ENCODE measurements at places on chromosomes 12 and 14.
A peak's percentile ranks its signal among the peaks of the same experiment; 100 is the strongest.

DNA sequence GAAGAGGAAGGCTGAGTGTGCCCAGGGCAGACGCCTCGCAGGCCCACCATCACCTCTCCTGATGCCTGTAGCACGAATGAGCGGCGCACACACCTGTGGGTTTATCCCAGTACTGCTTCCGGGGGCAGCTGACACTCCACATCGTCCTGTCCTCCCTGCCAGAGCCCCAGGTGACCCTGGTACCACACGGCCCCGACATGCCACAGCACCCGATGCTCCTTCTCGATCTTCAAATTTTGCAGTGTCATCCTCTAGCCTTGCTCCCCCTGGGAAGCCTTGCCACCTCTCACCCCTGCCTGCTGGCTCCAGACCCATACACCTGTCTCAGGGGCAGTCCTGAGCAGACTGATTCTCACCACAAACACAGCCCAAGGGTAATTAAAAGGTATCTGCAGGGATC, 40.6 kb downstream of the ANO2 start:
- no peak for DNase-seq

GRCh38 chr14:104681689-104682074, 7.7 kb upstream of the INF2 start:
- DNase-seq: no peak

DNA sequence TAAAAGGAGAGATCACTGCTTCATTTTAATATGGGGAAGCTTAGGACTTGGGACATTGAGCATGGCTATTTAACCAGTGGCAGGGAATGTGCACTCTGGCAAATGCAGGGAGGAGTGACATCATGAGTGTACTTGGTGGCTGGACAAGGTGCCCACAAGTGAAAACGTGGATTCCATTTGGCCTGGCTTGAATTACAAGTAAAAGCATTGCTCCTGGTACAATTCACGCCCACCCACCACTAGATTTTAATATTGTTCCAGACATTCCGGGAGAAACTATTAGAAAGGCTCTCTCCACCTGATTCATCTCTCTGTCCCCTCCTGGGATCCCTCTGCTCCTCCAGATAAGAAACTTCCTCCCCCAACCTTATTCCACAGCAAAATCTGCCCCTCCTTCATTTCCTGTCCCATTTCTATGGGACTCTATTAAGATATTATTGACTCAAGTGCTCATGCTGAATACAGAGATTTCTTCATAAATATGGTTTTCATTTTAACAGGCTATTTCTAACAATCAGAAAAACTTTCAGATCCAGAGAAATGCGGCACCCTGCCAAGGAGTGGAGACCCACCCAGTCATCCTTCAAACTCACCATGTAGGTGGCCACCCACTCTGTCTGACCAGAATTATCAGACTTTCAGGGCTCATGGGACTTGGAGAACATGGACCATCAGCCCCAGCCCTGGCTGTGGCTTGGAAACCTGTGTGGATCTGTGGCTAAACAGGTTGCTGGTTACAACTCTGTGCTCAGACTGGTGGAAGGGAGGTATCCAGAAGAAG, 43.2 kb downstream of the SSPN start:
- DNase-seq: no peak

GRCh38 chr12:2531371-2531770, 263.4 kb upstream of the FKBP4 start:
- DNase-seq: no peak

DNA sequence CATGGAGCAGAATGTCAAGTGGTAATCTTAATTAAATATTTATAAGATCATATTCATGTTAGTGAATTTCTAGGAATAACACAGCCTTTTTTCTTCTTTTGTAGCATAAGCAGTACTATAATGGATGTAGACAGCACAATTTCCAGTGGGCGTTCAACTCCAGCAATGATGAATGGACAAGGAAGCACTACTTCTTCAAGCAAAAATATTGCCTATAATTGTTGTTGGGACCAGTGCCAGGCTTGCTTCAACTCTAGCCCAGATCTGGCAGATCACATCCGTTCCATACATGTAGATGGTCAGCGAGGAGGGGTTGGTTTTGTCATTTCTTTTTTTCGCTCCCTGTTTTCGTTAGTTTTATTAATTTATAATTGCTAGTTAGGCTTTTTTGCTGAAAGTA, 23.1 kb downstream of the AEBP2 start:
- no peak for DNase-seq

- DNase-seq: no peak
Measured at GRCh38 chr14:41663473-41663850, 56.8 kb downstream of the LRFN5 start.

- no peak for DNase-seq
Measured at GRCh38 chr12:94790825-94791224, 140.5 kb upstream of the TMCC3 start.

DNA sequence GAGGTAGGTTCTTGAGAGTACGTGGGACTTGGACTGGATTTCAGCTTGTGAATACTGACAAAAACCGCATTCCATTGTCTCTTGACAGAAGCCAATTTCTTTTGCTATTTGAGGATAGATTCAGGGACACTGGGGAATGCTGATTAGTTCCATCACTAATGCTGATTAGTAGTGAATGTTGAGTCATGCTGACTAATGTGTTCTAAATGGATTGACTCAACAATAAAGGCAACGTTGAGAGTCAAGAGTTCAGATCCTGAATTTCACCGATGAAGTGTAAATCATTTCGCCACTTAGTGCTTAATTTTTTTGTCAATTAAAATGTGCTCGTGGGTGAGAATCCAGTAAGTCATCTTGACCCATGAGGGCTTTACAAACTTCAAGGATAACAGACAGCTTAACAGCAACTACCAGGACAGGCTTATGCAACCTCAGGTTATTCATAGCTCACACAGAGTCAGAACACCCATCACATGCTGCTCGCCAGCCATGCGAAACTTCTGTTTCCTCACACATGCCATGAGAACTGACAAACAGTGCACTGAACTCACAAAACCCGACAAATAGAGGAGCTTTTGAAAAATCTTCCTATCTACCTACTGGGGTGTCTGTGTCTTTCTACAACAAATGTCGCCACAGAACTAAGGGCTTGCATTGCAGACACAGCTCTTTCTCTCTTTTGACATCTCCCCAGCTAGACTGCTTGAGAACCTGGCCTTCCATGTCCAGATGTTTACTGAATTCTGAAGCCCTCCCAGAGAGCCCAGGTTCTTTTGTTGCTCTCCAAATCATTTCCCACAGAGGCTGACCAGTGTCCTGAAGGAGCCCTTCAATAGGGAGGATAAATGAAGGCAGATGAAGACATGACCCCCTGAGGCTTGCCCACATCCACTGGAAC, 316.4 kb downstream of the ZFP36L1 start:
- DNase-seq: peak; percentile 8

GRCh38 chr14:34340025-34340625, 121.9 kb downstream of the SPTSSA start:
- DNase-seq: no peak

DNA sequence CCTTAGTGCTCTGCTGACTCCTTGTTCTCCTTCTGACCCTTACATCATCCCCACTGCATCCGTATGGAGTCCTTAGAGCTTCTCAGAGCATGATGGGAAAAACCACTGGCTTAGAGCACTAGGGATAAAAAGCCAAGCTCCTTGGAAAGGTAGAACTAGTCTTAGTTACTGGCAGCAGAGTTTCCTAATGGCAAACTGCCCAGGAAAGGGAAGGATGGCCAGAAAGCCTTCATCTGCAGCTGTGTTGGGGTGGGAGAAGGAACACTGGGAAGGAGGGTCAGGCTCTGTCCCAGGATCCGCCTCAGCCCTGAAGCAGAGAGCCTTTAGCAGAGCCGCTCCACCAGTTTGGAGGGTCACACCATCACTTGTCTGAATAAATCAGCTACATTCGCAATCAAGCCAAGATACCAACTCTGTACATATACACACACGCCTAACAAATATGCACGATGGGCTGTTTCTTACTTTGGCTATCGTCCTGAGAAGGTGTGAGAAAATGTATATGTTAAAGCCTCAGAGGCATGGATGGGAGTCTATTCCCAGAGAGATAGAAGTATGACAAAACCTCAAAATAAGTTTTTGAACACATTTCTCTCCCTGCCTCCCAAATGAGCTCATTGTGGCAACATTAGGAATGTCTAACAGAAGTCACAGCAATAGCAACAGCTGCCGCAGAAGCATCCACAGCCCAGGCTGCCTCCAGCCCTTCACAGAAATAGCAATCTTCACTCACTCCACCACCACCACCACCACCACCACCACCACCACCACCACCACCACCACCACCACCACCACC, 18.6 kb upstream of the GALNT8 start:
- DNase-seq: no peak

DNA sequence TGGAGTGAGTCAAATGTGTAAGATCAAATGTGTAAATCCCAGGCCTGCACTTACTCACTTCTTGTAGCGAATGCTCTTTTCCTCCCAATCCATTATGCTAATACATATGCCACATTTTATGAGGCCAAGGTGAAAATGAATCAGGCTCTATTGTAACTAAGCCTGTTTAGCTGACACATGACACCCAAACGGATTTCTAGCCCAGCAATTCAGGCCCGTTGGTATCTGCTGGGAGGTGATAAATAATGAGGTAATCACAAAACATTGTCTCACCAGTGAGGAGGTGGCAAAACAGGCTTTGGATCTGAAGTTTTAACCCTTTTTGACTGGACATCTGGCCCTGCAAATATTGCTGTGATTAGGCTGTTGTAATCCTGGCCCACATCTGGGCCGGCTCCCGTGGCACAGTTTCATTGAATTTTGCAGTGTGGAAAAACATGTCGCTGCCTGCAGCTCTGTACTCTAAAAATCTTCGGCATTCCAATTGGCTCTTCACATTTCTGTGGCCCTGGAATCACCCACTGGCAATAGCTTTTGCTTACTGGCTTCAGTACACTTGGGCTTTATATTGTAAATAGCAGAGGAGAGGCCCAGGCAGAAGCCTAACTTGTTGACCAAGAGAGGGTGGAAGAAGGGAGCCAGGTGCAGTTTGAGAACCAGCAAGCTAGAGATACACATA, 106.1 kb downstream of the PAX9 start:
- DNase-seq: no peak

- DNase-seq: no peak
Measured at GRCh38 chr14:61171727-61172126, 109.4 kb downstream of the TMEM30B start.

DNA sequence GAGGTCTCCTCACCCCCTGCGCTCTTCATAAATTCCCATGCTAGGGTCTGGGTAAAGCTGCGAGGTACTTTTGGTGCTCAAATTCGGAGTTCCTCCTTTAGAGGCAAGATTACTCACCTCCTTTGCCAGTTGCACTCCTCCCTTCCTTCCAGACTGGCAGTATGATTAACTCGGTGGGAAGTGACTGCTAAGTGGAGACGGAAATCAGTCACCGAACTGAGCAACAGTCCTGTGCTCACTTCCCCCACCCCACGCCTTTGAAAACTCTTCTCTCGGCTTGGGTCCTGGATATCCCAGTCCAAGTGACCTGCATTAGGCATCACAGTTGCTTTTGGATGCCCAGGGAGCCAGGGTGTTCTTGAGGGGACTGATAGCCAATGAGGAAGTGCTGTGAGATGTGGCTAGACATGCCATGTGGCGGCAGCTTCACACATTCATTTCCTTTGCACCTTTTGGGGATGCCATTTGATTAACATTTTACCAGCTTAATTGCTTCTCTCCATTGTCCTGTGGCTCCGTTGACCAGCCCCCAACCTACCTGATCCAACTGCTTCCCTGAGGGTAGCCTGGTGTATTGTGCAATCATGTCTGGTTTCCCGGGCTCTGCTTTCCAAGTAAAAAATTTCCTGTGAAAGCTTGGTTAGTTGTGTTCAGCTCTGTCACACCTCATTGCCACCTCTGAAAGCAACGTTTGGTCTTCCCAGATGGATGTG, 840 bp downstream of the PNP start:
- peak; percentile 88 for DNase-seq

- peak; percentile 66 for DNase-seq
Measured at GRCh38 chr12:53499266-53500141, at the start of gene MAP3K12. Gene MAP3K12 (minus strand): TSS chr12:53499458. CDS start chr12:53487391, 12,067 bp downstream.

DNA sequence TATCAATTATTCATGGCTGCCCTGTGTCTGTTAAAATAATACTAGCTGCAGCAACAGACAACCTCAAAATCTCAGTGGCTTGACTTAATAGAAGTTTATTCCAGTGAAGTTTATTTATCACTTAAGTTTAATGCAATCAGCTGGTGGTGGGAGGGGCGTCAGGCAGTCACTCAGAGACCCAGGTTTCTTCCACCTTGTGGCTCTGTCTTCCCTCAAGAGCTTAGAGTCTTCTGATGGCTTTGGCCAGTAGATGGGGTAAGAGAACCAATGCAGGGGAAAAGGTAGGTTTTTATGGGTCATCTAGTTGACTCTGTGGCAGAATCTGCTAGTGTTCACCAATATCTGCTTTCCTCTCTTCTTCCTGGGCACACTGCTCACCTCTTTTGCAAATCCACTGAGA, 668.9 kb downstream of the AACS start:
- peak; percentile 24 for DNase-seq

- peak; percentile 63 for DNase-seq
Measured at GRCh38 chr12:54526812-54527630, 22.4 kb upstream of the PDE1B start.

DNA sequence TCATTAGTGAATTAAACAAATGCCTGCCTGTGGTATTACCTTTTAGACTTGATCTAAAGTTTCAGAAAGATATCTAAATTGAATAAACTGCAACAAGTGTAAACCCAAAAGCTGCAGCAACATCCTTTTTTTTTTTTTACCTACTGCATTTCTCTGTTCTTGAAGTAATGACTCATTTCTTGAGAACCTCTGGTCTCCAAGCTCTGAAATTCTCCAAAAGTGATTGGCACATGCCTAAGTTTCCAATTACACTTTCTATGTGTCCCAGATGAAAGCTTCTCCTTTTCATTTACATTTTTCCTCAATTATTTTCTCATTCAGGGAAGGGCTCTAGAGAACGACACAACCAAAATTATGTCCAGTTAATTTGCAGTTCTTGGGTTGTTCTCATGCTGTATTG, 435.2 kb upstream of the DCN start:
- DNase-seq: no peak

DNA sequence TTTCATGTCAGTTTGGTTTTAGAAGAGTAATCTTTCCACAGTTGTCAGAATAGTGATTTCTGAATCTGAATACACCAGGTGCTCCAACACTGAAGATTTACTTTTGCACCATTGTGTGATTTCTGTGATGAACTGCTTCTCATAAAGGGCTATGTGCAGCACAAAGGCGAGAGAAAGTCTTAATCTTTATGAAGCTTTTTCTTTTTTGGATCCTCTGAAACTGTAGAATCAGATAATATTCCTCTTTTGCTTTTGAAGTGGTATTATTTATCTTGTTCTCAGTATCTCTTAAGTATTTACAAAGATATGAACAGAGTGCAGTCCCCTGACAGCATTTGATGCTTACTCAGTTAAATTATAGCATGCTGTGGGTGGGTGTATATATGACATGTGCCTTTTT, 207.8 kb downstream of the NAV3 start:
- no peak for DNase-seq
